ENCODE measurements at places on chromosomes 12 and 14.

GRCh38 chr12:21827083-21827482 lies 52.6 kb upstream of the KCNJ8 start:
- no peak for DNase-seq

DNA sequence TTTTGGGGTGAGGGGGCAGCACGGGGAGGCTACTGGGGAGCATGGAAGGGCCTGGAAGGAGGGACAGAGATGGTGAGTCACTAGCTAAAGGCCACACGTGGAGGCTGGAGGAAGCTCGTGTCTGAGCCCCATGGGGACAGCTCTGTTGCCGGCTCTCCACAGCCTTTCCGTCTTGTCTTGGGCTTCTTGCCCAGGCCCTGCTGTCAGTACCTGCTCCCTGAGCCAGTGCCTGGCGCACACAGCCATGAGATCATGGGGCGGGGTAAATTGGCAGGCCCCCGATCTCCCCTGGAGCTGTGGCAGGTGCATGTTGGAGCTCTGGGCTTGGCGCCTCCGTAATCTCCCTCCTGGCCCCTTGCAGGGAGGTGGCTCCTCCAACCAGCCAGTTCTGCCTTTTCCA lies 16.1 kb upstream of the KRT80 start:
- DNase-seq = no peak

- DNase-seq = no peak
Observed at GRCh38 chr12:131356485-131357184, 354.3 kb upstream of the SFSWAP start.

GRCh38 chr14:68913516-68913915 lies 65.6 kb downstream of the ACTN1 start:
- DNase-seq = no peak

DNA sequence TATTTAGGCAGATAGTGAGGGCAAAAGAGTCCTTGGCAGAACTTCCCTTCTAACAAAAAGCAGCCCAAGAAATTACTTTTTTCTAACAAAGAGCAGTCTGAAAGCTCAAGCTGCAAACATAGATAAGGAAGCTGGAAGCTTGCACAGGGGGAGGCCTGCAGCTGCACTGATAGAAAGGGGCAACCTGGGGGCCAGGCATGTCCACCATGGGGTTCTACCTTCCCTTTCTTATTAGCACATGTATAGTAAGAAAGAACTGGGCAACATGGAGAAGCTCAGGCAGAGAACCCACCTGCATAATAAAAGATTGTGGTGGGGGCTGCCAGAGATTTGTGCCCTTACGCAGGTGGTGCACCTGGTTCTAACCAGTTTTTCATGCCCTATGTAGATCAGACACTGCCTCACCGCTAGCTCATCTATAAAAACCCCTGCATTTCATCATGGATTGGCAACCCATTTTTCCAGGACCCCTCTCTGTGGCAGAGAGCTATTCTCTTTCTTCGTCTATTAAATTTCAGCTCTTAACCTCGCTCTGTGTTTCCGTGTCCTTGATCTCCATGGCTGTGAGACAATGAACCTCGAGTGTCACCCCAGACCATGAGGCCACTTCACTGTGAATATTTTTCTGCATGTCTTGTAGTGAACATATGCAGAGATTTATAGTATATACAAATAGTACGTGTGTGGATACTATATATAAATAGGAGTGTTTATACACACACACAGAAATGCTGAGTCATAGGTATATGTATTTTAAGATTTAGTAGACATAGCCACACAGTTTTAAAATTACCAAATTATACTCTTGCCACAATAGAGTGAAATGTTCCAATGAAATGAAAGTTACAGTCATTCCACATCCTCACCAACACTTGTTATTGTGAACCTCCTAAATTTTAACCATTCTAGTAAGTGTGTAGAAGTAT lies 53.0 kb downstream of the PEX5 start:
- no peak for DNase-seq

- DNase-seq = no peak
Observed at GRCh38 chr12:48379794-48380193, 29.1 kb upstream of the ZNF641 start.

DNA sequence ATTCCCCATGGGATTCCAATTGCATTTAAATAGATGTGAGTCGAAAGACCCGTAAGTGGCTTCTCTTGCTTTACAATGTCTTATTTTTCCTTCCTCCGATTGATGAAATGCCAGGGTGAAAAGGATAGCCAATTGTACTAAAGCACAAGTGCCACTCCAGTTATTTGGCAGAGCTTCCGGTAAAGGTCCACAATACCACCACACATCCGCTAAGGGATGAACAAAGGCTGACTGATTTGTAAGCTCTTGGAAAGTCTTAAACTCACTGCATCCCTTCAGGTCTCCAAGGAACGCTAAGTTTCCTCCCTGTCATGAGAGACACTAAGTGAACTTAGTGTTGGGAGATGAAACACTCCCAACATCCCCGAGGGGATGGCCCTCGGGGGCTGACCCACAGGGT lies 21.2 kb upstream of the RNASE1 start:
- no peak for DNase-seq

- no peak for DNase-seq
Observed at GRCh38 chr12:118237052-118237665, 101.2 kb downstream of the PEBP1 start.

GRCh38 chr14:22547313-22547947 lies 41.6 kb downstream of the DAD1 start:
- no peak for DNase-seq

- no peak for DNase-seq
Observed at GRCh38 chr12:96872961-96873360, 34.1 kb upstream of the NEDD1 start.

DNA sequence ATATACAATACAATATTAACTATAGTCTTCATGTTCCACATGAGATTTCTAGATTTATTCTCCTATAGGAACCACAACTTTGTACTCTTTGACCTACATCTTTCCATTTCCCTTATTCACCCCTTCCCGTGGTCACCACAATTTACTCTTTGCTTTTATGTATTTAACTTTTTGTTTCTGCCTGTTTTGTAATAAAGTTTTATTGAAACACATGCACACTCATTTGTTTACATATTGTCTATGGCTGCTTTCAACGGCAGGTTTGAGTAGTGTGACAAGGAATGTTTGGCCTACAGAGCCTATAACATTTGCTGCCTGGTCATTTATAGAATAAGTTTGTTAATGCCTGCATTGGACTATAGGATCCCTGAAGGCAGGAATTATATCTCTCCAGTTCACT lies 231.1 kb downstream of the CRADD start:
- no peak for DNase-seq

GRCh38 chr14:73810478-73811163 lies 41.0 kb upstream of the PTGR2 start:
- DNase-seq = no peak

DNA sequence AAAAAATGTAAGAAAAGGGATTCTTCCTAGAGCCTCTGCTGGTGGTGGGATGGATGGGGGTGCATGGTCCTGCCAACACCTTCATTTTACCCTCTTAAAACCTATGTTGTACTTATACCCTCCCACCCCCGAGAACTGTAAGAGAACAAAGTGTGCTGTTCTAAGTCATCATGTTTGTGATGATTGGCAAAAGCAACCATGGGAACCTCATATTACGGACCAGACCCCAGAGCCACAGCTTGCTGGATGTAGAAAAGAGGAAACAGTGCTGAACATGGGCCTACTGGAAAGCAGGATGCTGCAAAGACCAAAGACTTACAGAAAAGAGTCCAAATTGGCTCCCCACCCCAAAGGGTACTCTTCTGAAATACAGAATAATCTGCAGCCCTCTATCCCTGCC lies 311.2 kb downstream of the DUSP6 start:
- no peak for DNase-seq

DNA sequence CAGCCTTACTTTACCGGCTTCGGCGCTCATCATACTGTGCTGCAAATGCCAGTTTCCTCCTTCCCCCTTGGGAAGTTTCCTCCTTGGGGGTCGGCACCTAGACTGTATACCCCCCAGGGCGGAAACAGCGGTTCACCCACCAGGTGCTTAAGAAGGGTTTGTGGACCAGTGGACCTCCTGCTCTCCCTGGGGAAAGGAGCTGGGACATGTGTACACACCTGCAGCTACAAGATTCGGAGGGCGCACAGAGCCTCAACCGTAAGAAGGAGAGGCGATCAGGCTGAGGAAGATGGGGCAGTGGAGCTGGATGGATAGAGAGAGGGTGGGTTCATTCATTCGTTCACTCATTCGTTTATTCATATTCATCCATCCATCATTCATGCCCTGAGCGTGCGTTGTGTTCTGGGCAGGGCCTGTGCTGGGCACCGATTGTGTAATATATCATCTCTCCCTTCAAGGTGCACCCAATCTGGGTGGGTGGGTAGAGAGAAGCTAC lies 717 bp upstream of the ZNF839 start:
- DNase-seq = no peak

GRCh38 chr12:19181666-19182426 lies 52.3 kb downstream of the PLEKHA5 start:
- DNase-seq = no peak

DNA sequence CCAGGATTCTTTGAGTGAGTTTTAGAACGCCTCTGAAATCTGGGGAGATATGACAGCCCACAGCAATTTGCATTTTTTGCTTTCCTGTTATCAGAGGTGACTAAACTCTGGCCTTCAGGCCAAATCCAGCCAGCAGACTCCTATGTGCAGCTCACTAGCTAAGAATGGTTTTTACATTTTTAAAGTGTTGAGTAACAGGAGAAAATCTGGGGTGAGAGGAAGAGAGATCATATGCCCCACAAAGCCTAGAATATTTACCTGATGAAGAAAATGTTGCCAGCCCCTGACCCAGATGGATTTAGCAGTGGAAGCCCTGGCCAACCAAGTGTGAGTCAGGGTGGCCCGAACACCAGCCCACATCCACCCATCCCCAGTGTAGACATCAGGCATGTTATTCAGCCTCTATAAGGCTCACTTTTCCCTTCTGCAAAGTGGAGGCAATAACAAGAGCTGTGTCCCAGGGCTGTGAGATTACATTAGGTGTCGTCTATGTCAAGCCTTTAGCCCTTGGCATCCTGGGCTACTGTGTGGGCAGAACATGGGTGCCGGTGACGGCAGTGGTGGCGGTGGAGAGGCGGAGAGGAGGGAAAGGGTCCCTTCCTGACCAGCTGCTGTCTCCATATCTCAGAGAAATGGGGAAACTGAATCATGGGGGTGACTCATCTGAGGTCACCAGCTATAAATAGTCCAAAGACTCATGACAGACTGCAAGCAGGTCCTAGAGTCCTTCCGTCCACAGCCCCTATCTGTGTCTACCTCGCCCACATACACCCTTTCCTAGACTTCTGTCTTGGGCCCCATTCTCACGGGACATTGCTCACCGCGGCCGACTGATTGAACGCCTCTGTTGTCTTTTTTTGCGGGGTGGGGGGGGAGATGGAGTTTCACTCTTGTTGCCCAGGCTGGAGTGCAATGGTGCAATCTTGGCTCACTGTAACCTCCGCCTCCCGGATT lies 32.6 kb upstream of the CD9 start:
- DNase-seq = no peak

DNA sequence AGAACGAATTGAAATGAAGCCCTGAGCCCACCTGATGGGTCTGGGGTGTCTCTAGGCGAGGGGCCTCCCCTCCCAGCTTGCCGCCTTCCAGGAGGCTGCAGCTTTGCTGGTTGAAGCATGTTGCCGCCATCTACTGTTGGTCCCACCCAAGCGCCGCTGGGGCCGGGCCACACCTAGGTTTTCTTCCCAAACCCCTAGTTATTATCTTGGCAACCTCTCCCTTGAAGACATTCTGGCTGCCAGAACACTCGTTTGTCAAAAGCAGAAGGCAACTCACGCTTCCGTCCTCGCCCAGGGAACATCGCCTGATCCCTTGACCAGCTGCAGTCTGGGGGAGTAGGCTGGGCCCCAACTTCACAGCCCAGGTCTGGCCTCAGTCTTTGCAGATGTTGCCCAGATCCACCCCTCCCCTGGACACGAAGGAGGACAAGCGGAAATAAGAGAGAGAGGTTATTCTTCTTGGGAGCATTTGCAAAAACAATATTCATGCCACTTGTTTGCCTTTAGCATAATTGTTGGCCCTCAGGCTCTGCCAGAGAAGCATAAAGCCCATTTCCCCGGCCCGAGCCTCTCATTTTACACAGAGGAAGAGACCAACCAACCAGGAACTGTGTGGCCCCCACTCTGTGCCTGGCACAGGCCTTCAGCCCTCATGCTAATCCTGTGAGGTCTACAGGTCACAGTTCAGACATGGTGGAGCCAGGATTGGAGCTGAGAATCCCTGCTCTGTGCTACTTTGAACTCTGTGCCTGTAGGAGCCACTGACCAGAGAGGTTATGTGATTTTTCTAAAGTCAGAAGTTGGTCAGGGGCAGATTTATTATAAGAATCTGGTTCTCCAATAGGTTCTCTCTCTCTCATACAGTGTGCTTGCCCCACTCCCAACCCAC lies 6.8 kb downstream of the EMP1 start:
- no peak for DNase-seq

- DNase-seq = no peak
Observed at GRCh38 chr12:50971946-50972345, 19.6 kb downstream of the HIGD1C start.

- DNase-seq = no peak
Observed at GRCh38 chr14:27845241-27845850, 921.2 kb upstream of the FOXG1 start.

GRCh38 chr14:56490379-56490778 lies 89.2 kb upstream of the TMEM260 start:
- DNase-seq = no peak

GRCh38 chr12:81222846-81223592 lies 145.1 kb downstream of the ACSS3 start:
- DNase-seq = no peak

DNA sequence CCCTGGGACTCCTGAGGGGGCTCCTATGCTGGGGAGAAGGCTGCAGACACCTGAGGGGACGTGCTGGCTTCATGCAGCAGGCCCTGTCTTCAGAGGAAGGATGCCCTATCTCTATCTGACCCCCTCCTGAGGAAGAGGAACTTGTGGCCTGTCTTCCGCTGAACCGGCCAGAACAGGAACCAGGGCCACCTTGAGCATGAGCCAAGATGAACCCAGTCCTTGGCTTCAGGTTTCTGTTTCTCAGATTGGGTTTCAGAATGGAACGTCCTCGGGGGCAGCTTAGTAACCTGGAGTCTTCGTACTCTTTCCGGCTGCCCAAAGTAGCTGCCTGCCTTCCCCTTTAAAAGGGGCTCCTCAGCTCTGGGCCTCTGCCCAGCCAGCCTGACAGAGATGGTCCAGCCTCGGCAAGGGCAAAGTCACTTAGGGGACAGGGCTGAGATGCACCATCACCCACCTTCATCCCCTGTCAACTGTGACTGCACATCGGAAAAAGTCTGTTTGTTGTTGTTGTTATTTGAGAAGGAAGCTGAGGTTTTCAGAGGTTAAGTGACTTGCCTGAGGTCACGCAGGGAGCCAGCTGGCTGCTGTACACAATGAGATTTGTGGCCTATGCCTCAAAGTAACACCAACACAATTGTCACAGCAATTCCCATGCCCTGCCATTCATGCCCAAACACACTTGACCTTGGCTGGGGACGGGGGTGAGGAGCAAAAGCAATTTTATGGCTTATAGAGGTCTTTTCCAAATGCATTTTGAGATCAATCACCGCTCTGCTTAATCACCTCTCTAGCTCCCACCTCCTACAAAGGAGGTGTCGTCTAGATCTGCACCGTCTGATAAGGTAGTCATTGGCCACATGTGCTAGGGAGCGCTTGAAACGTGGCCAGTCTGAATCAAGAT lies 13.4 kb downstream of the ASB2 start:
- peak; percentile 38 for DNase-seq

Data from stimulated activated naive CD4-positive, alpha-beta T cell (primary cell).